ENCODE measurements at places on chromosomes 11 and 22.
A peak's percentile ranks its signal among the peaks of the same experiment; 100 is the strongest.

GRCh38 chr22:18024276-18024939, at the start of gene MICAL3:
Gene MICAL3 (minus strand): TSS chr22:18024561. CDS start chr22:17906812, 117,749 bp downstream.
- DNase-seq, result peak; percentile 66

GRCh38 chr11:93444617-93445073, 98.5 kb downstream of the SMCO4 start:
- peak; percentile 27 for DNase-seq

DNA sequence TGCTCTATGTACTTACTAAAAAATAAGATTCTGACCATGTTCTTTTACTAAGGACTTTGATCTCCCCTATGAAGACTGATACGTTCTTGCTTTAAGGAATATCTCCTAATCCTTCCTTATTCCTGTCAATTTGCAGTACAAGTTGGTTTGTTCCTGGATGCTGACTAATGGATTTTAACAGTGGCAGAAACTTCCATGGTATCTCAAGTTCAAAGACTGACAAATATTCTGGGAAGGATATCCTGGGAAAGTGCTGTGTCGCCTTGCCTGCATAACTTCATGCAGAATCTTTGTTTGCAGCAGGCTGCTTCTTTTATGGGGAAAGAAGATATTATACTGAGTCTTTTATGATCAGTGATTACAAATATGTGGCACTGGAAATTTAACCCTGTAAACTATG, 8.4 kb upstream of the OR52J3 start:
- no peak for DNase-seq

GRCh38 chr11:132042296-132042695, 671.9 kb downstream of the NTM start:
- no peak for DNase-seq

- no peak for DNase-seq
These were observed 62.8 kb upstream of the CTTN start for GRCh38 chr11:70335511-70335910.

GRCh38 chr11:123357990-123358827, 71.9 kb upstream of the GRAMD1B start:
- peak; percentile 31 for DNase-seq

DNA sequence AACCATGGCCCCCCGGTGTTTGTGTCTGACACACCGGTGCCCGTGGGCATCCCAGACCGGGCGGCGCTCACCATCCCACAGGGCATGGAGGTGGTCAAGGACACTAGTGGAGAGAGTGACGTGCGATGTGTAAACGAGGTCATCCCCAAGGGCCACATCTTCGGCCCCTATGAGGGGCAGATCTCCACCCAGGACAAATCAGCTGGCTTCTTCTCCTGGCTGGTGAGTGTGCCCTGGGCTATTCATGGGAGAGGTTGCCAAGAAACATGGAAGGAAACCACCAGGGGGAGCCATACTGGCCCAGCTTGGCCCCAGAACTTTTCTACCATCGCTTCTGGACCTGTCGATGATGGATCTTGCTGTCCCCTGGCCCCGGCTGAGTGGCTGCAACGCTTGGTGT, 36.5 kb downstream of the PRDM11 start:
- DNase-seq, result peak; percentile 11

DNA sequence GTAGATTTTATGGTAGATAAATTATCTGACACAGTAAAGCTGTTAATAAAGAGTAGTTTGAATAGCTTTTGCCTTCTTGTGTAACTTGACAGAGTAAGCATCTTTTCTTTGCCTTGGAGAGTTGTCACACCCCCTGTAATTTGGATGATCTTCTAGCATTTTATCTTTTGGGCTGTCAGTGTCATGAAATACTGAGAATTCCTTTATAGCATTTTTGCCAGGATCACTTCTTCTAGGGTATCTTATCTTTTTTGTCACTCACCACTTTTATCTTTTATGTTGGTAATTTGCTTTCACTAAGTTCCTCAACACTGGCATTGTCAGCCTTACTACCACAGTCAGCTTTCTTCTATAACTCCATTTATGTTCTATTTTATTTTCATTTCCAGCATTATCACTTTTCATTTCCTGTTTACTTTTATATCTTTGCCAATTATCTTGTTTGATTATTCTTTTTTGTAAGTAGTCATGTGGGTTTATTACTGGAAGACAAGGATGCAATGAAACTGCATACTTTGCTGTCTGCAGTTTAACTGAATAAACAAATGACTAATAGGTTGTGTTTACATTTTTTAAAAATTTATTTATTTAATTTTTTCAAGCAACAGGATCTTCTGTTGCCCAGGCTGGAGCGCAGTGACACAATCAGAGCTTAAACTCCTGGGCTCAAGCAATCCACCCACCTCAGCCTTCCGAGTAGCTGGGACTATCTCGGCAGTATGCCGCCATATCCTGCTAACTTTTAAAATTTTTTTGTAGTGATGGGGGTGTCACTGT, 28.1 kb upstream of the ACAT1 start:
- no peak for DNase-seq

DNA sequence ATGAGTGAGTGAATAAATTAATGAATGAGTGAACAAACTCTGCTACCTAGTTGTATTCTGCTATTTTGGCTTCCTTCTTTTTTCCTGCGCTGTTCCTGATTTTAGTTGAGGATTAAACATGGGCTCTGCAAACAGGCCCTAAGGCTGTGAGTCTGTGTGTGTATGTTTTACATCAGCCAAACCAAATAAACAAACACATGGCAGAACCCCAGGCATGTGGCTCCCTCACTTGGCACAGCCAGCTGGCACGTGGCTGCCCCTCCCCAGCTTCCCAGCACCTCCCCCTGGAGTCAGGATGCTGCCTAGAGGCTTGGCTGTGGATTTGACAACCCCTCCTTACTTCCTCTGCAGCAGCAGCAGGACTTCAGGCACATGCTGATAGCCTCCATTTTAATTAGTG, 593.2 kb downstream of the INSC start:
- DNase-seq, result no peak

Data from CD4-positive, alpha-beta T cell treated with Interleukin-17A for 4 hours (primary cell).